ENCODE measurements at places on chromosomes 7 and 10.

DNA sequence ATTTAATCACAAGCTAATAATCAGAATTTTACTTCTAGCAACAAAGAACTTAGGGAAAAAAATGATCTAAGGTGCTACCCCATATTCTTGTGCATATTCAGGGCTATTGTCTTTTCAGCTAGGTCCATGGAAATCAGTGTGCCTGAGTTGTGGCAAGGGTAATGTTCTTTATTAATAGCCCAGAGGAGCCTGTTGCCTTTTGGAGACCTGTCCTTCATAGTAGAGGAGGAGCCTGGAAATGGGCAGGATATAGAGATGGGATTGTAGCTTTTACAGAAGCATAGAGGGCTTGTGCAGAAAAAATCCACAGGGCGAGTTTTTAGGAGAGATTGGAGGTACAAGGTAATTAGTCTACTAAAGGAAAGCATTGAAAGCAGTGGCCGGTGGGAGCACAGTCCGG is 38.9 kb downstream of the AGK start:
- no peak for DNase-seq

- no peak for DNase-seq
These were observed 2.1 kb downstream of the CLDN15 start for GRCh38 chr7:101235522-101235921.

GRCh38 chr7:118877187-118877586 is 652.7 kb downstream of the ANKRD7 start:
- DNase-seq = no peak

DNA sequence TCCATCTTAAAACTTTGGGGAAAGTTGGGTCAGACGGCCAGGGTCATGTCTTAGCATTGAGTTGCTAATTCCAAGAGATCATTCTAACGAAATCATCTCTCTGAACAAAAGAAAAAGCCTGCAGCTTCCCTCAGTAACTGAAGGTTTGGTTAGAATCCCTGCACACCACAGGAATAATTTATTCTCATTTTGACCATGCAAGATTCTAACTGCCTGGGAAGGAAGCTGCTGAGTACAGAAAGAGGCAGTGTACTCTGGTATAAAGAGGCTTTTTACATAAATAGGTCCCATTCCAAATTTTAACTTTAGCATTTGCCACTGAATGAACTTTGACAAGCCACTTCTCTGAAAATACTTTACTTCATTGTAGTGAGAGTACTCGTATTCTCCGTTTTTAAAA is 76.9 kb upstream of the RSBN1L start:
- DNase-seq = no peak
